ENCODE measurements at places on chromosomes 7 and 10. TPM values are rescaled to one million over a fixed set of nuclear protein-coding genes. Genes with fewer than 3 reads are reported as not detected.

The FBXL13 gene
- 2.6 TPM for total RNA-seq

- DNase-seq, result peak; percentile 73
- no peaks in the 10 kb centered on the region for H3K36me3 ChIP-seq
- no peaks in the 10 kb centered on the region for H3K27me3 ChIP-seq
- no peaks in the 10 kb centered on the region for H3K4me1 ChIP-seq
- H3K27ac ChIP-seq, result no peak overlapping the region
Observed at GRCh38 chr7:138752518-138753149, 45.2 kb upstream of the TMEM213 start.

The CHRM2 gene
- not detected for total RNA-seq

DNA sequence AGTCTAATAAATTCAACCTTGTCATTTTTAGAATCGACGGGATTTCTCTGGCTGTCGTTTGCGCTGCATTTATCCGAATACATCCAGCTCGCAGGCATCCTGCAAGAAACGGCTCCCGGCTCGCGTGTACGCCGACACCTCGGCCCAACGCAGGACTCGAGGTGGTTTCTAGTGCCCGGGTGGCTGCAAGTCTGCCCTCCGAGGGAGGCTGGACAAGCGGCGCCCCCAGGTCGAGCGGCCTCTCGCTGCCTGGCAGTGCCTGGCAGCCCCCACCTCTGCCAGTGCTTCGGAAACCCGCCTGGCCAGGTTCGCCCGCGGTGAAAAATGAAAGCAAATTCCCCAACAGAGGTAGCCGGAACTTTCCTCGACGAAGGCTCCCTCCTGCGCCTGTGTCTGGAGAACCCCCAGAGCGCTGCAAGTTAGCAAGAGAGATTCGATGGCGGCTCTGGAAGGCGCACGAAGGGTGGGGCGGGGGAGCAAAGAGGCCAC lies 5.7 kb upstream of the ZNF503 start:
- no peaks in the 10 kb centered on the region for H3K27me3 ChIP-seq
- no peak overlapping the region for H3K4me3 ChIP-seq
- H3K27ac ChIP-seq, result no peak overlapping the region
- no peaks in the 10 kb centered on the region for H3K4me1 ChIP-seq

DNA sequence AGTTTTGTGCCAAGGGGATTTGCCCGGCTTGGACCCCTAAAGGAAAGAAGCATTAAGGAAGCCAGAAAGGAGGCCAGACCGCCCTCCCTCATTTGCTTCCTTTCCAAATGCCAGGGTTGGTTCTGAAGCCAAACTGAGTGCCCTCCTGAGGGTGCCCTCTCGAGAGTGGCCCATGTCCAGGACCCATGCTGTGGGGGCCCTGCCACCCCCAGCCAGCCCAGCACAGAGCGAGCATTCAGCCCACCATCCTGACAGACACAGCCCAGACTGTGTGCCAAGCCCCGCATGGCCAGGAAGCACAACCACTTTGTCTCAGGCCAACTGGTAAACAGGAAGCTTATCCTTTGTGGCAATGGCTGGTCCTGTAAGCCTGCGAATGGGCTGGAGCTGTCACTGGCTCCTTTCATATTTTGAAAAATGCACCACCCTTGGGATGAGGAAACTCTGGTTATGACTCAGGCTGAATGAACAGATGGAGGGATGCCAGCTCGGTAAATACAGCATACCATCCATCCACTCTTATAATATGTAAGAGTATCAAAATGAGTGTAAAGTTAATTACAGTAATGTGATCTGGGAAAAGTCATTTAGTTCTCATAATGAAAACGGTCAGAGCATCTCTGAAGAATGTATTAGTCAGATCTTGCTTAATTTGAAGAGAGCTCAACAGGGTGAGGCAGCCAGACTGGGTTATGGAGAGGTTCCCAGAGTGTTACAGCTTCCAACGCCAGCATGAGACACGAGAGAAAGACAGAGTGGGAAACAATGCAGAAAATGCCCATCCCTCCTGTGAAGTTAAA lies 65.0 kb downstream of the STK17A start:
- DNase-seq, result peak; percentile 83
- H3K4me3 ChIP-seq, result no peak overlapping the region
- peak overlapping the region; percentile 100 for H3K27ac ChIP-seq
- no peaks in the 10 kb centered on the region for H3K27me3 ChIP-seq
- H3K36me3 ChIP-seq, result no peaks in the 10 kb centered on the region

DNA sequence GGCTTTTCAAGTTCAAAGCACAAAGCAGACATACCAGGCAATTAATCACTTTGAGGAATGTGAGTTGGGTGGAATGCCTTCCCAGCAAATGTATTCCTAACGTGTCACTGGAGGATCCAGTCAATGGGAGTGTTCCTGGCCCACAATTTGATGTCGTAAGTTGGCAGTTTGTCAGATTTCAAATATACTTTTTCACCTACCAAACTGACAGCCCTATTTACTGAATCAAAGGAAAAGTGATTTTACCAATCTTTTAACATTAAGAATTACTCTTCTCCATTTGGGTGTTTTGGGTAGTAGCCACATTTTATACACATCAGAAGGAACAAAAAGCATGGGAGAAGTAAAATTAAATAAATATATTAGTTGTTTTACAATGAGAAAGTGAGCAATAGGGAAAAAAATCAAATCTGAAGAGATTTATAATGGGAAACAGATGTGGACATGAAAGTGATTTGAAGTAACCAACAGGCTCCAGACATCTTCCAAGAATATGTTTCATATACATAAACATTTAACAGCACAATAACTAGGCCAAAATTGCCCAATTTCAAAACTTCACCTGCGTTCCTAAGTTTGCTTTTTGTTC lies 222.9 kb downstream of the MTERF1 start:
- DNase-seq, result no peak
- no peak overlapping the region for H3K4me3 ChIP-seq
- H3K36me3 ChIP-seq, result no peaks in the 10 kb centered on the region
- no peak overlapping the region for H3K27ac ChIP-seq
- no peaks in the 10 kb centered on the region for H3K4me1 ChIP-seq
- no peaks in the 10 kb centered on the region for H3K27me3 ChIP-seq

DNA sequence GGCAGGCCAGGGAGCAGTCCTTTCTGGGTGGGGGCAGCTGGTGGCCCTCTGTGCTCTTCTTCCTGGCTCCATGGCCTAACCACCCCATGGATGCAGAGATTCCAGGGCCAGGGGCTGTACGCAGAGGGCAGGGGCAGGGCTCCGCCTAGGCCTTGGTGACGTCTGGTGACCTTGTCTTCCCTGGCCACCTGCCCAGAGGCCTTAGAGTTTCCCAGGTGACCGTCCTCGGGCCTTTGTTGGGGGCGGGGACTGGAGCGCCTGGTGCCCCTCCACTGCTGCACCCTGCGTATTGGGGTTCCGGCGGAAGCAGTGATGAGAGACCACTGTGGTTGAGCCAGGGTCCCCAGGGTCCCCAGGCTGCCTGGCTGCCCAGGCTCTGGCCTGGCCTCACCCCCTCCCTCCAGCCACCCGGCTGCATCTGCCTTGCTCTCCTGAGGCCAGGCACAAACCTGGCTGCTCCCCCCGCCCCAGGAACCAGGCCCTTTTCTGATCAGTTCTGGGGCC lies 10.3 kb downstream of the PWWP2B start:
- H3K4me3 ChIP-seq, result no peak overlapping the region
- H3K36me3 ChIP-seq, result no peaks in the 10 kb centered on the region

The DNAJB9 gene
- total RNA-seq, result 24.3 TPM

DNA sequence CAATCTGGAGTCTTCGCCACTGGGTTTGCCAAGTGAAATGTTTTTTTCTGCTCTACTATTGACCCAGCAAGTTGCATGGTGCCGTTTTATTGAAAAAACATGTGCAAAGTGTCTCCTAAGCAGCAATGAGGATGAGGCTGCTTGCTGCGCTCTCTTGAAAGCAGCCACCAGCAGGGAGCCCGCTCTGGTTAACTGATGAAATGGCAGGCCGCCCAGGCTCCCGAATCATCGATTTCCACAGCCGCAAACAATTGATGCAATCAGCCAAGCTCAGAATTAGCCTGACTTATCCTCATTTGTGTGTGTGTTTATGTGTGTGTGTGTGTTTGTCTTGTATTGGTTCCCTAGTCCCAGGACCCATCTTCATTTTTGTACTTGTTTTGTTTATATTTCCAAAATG lies 22.2 kb upstream of the LYZL1 start:
- no peak overlapping the region for H3K4me3 ChIP-seq
- H3K27ac ChIP-seq, result no peak overlapping the region

- no peak overlapping the region for H3K27ac ChIP-seq
- no peak for DNase-seq
- no peaks in the 10 kb centered on the region for H3K27me3 ChIP-seq
- no peaks in the 10 kb centered on the region for H3K4me1 ChIP-seq
Observed at GRCh38 chr7:135601182-135601581, 43.5 kb downstream of the NUP205 start.

- no peaks in the 10 kb centered on the region for H3K4me1 ChIP-seq
- no peak overlapping the region for H3K4me3 ChIP-seq
- no peak overlapping the region for H3K27ac ChIP-seq
- H3K27me3 ChIP-seq, result no peaks in the 10 kb centered on the region
Observed at GRCh38 chr10:7233259-7233991, 177.4 kb downstream of the SFMBT2 start.

DNA sequence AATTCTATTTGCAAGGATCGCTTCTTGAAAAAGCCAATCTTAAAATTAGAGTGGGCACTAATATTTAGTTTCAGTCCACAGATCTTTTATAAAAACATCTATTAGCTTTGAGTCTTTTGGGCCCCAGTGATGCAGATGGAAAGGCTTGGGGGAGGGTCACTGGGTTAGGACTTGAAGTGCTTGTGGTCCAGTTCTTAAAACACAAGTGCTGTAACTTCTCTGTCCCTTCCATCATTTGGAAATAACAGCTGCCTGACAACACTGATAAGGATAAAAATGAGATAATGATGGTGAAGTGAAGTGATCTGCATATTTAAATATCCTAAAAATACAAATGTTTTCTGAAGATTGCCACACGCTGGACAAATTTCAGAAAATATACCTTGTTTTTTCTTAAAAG lies 37.1 kb upstream of the ZRANB1 start:
- H3K4me3 ChIP-seq, result no peak overlapping the region
- H3K4me1 ChIP-seq, result no peaks in the 10 kb centered on the region

- DNase-seq, result no peak
- H3K27me3 ChIP-seq, result no peaks in the 10 kb centered on the region
- H3K27ac ChIP-seq, result no peak overlapping the region
Observed at GRCh38 chr7:30927559-30927958, 15.9 kb downstream of the AQP1 start.

- no peaks in the 10 kb centered on the region for H3K4me1 ChIP-seq
- no peak overlapping the region for H3K27ac ChIP-seq
- no peaks in the 10 kb centered on the region for H3K27me3 ChIP-seq
- H3K4me3 ChIP-seq, result no peak overlapping the region
Observed at GRCh38 chr10:31780717-31781116, 147.9 kb downstream of the ARHGAP12 start.

The SERPINE1 gene
- 693 TPM for total RNA-seq

The CPED1 gene
- total RNA-seq, result 119 TPM

DNA sequence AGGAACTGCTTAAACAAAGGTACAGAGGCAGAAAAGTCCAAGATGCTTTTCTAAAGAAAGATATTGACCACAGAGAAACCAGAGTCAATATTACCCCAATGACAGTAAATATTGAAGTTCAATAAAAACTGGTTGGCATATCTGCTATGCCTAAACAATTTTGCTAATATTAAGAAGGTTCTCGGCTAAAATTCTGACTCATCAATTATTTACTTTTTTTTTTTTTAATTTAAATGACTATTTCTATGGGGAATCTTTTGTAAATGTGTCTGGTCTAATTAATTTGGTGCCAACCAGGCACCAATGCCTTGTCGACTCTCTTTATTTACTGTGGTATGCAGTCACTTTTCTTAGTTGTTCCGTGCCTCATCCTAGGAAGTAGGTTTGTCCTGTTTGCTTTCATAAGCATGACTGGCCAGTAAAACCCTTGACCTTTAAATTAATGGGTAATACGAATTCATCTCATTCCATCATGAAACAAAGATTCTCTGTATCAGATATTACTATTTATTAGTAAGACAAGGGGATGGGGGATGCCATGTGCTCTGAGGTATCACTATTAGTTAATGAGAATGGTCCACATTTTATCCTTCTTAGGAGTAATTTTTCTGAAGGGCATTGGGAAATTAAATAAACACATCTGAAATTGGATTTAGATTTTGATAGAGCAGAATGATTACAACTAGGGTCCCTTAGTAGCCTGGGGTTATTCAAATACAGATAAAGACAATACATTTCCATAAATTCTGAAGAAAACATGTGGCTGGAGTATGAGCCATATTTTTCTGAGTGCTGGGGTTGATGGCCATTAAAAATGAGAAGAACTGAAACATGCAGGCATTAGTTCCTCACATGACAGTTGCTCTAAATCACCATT lies 154.4 kb downstream of the VTI1A start:
- no peaks in the 10 kb centered on the region for H3K36me3 ChIP-seq
- H3K27ac ChIP-seq, result no peak overlapping the region
- no peaks in the 10 kb centered on the region for H3K4me1 ChIP-seq

DNA sequence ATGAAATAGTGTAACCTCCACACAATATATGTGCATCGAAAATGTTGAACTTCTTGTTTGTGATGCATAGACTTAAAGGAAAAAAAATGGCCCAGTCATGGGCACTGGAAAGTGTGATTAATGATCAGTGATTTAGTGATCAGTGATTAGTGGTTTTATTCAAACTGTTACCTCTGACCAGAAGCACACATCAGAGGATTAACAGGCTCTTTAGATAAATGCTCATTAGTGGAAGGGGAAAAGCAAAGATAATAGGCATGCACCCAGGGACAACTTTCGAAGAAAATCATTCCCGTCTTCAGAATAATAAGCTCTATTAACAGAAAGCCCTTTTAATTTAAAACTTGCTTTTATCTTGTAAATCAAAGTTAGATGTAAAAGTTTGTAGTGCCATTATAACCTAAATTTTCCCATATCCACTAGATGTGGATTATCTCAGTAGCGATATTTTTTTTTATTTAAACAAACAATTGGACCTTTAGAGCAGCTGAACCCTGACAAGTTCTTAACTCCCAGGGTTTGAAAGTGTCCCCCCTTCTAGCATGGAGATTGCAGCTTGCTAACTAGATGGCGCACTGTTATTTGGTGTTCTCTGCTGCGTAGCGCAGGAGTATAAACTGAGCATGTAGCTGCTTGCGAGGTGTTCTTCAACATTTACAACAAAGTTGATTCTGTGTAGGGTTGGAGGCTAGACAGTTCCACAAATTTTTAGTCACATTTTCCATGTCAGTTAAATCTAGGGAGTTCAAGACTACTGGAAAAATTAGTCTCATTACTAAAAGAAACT lies at the start of gene CREB5:
CREB5 (plus strand) TSS at position 643 of the 787 bp plus-strand sequence. CDS start 397 bp downstream, outside the sequence.
- H3K27me3 ChIP-seq, result no peaks in the 10 kb centered on the region
- H3K4me3 ChIP-seq, result peak within 1 kb of the TSS; percentile 65
- H3K4me1 ChIP-seq, result no peaks in the 10 kb centered on the region
- no peaks in the 10 kb centered on the region for H3K36me3 ChIP-seq
- H3K27ac ChIP-seq, result no peak within 1 kb of the TSS

DNA sequence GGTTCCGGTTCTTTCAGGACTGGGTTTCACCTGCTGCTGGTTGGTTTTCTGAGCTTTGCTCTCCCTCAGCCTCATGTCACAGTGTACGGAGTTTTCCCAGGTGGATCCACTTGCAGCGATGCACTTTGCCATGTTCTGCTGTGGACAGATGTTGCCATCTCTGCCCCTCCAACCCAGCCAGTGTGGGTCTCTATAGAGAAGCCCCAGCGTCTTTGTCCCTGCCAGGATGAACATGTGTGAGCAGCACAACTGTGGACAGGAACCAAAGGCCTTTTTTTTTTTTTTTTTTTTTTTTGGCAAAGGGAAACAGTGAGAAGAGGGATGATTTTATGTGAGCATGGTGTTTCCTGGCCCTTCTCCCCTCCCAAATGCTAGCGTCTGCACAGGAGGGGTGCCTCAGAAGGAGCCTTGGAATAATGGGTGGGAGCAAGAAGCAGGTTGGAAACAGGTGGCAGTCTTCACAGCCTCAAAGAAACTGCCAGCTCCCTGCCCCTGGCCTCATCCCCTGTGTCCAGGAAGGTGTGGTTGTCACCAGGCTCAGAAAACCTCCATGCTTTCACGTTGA lies 106.5 kb downstream of the RPS24 start:
- no peaks in the 10 kb centered on the region for H3K27me3 ChIP-seq
- DNase-seq, result no peak
- H3K4me1 ChIP-seq, result no peaks in the 10 kb centered on the region
- no peaks in the 10 kb centered on the region for H3K36me3 ChIP-seq
